ENCODE measurements at places on chromosomes 16 and 17.
A peak's percentile ranks its signal among the peaks of the same experiment; 100 is the strongest.

DNA sequence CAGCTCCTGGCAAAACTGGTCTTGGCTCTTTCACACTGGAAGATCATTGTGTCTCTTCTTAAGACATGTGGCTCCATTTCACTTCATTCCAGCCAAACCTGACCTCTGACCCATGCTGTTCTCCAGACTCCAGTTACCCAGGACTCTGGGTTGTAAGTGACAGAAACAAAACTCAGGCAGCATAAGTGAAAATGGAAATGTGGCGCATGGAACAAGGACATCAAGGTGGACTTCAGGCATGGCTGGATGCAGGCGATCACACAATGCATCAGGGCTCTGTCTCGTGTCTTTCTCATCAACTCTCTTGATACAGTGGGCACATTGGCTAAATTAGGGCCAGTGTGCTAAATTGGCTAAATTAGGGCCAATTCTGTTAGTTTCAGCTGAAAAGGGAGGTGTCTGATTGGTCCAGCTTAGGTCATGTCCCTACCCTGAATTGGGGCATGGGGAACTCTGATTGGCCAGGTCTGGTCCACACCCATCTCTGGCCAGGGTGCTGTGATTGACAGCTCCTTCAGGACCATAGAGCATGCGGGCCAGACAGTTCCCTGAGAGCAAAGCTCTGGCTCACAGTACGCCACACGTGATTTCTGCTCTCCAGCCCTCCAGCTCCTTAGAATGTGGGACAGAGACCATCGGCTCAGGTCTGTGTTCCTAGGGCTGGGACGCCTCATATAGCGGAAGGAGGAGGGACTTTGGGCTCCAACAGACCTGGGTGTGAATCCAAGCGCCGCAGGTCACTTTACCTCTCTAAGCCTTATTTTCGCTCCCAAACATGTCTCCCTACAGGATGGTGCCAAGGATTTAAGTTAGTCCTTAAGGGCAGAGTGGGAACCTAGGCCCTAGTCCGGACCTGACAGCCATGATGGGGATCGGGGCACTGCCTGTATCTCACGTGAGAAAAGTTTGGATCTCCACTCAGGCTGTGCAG lies 17.5 kb downstream of the SOCS1 start:
- DNase-seq, result no peak

GRCh38 chr16:31528523-31529107 lies 915 bp downstream of the AHSP start:
- no peak for DNase-seq

DNA sequence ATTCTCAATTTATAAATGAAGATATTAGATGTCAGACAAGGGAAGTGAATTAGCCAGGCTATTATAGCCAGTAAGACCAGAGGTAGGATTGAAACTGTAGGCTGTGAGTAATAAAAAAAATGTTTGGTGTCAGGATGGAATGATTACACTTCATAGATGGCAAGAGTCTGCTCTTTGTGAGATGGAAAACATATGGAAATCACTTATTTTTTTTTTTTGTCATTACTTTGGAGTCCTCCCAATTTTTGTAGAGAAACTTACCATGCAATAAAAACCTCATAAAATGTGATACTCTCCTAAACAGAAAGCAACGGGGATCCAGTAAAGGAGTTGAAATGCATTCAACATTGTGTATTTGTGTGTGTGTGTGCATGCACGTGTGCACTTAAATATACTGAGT lies 532.7 kb upstream of the CDH8 start:
- DNase-seq, result no peak

DNA sequence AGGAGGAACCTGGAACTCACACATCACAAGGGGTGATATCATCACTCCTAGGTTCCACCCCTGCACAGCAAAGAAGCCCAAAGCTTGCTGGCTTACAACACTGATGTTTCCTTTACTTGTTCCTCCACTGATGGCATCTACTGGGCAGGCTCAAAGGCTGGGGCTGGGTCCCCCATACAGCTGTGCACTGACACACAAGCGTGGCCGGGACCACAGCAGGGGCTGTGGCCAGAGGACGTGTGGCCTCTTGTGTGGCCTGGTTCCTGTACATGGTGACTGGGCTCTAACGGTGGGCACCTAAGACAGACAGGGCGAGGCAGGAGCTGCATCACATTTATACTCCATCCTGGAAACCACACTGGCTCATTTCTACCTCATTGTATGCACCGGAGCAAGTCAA lies 264.4 kb upstream of the FOXF1 start:
- DNase-seq, result no peak

- DNase-seq, result peak; percentile 46
These were observed 9.2 kb downstream of the PIGQ start for GRCh38 chr16:578870-579405.

DNA sequence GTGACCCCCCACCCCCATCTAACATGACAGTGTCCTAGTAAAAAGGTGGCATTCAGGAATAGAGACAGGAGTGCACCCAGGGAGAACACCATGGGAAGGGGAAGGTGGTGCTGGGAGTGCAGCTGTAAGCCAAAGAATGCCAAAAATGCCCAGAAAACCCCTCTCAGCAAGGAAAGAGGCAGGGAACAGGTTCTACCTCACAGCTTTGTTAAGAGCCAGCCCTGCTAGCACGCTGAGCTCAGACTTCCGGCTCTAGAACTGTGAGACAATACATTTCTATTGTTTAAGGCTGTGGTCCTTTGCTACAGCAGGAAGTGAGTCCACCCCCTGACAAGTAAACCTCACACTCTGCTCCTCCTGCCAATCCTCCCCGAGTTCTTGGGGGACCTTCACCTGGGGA lies 302.4 kb upstream of the N4BP1 start:
- DNase-seq, result no peak

DNA sequence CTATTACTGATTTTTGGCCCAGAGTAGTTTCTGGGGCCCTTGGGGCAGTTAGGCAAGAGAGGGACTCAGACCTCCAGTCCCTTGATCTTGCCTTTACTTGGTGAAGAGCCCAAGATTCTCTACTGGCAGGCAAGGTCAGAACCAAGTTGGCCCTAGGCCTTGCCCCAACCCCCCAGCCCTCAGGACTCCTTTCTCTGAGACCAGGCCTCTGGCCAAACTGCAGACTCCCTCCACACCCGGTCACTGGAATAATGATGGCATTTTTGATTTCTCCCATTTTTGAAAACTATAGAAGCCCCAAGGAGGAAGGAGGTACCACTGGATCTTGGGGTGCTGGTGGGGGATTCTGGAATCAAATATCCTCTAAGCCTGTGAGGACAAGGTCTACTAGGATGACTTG lies 18.0 kb upstream of the HOXB9 start:
- no peak for DNase-seq

DNA sequence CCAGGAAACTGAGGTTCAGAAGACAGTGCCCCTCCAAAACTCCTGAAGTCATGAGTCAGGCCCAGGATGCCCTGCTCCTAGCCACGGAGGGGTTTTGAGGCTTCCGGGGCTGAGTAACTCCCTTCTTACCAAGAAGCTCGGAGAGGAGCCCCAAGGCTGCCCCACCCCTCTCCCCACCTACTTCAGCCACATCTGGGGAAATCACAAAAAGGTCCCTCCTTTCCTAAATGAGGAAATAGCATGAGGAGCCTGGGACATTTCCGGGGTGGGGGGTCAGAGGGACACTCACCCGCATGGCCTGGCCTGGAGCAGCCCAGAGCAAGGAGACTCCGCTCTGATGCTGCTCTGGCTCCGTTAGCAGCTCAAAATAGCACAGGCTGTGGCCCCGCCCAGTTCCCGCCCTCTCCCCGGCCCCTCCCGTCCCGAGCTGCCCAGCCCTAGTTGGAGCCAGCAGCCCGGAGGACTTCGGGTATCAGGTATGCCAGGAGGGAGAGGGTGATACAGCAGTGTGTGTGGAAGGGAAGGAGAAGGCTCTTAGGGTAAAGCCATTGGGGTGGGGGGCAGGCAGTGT lies 40.1 kb downstream of the MYO18A start:
- DNase-seq, result peak; percentile 71

DNA sequence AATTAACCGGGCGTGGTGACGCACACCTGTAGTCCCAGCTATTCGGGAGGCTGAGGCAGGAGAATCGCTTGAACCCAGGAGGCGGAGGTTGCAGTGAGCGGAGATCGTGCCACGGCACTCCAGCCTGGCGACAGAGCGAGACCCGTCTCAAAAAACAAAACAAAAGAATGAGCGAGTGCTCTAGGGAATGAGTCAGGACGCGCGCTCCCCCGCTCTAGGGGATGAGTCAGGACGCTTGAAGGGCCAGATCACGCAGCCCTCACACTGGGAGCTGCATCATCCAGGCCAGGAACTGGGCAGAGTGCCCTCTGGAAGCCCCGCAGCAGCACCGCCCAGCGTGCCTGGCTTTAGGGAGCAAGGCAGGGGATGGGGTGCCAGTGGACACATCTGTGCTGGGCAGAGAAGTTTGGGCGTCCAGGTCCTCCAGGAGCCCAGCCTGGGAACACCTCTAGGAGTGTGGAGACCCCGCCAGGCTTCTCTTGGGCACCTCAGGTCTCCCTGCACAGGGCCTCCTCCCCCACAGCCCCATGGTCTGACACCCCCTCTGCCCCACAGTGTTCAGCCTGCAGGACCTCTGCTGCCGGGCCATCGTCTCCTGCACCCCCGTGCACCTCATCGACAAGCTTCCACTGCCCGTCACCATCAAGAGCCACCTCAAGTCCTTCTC lies 3.9 kb upstream of the WFIKKN1 start:
- no peak for DNase-seq

GRCh38 chr17:74920642-74921025 lies 2.4 kb downstream of the USH1G start:
- no peak for DNase-seq

- DNase-seq, result no peak
These were observed 16.0 kb upstream of the WIPF2 start for GRCh38 chr17:40203131-40203530.

DNA sequence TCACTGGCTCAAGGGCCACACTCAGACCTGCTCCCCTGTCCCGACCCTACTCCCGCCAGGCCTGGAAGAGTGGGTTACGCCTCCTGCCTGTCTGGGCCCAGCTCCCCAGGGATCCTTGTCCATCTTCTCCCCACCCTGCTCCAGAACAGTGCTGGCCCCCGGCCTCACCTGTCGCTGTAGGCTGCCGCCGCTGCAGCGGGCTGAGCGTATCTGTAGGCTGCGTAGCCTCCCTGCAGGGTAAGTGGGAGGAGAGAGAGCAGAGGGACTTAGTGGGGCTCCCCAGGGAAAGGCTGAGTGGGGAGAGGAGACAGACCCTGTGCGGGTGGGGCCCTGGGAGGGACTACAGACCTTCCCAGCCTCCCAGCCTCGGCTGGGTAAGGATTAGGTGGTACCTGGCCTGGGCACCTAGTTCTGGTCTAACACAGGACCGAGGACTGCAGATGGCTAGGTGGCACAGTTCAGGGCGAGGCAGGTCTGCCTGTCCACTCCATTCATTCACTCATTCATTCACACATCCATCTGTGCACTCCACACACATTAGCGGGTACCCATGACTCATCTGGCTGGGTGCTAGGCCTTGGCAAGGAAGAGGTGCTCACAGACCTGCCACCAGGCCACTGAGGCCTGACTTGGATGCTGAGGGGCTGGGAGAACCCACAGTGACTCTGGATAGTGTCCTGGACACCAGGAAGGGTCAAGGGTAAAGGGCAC lies 20.9 kb downstream of the ENGASE start:
- no peak for DNase-seq

- DNase-seq, result no peak
These were observed 32.1 kb downstream of the ABR start for GRCh38 chr17:1147664-1148063.

DNA sequence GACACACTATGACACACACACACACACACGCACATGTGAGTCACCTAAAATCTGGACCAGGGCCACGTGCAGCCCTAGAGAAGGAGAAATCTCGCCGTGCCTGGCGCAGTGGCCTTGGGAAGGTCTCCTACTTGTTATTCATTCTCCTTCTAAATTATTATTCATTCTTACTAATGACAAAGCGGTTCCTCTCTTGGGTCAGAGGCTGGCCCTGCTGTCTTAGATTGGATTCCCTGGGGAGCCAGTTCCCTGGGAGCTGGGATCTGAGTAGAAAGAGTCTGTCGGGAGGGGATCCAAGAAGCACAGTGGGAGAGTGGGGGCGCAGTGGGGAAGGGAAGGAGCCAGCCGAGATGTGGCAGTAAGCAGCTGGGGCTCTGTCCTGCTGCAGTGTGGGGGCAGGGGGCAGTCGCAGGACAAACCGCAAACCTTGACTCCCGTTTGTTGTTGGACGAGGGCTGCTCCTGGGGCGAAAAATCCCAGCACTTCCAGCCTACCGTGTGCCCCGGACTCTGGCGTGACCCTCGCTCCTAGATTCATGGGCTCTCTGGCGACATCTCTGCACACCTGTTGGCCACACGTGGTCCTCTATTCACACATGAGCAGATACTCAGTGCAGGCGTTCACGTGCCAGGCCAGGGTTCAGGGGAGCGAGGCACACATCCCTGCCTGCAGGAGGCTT lies 18.7 kb upstream of the JPH3 start:
- no peak for DNase-seq

DNA sequence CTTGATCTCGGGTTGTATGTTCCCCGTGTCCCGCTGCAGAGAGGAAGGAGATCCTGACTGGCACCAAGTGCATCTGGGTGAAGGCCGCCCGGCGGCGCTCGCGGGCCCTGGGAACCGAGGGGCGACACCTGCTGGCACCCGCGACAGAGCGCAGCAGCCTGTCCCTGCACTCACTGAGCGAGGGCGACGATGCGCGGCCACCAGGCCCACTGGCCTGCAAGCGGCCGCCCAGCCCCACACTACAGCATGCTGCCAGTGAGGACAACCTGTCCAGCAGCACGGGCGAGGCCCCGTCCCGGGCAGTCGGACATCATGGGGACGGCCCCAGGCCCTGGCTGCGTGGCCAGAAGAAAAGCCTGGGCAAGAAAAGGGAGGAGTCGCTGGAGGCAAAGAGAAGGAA lies 7.5 kb downstream of the BTBD17 start:
- peak; percentile 22 for DNase-seq

- DNase-seq, result no peak
These were observed 33.2 kb upstream of the USP7 start for GRCh38 chr16:8996891-8997290.

- DNase-seq, result no peak
These were observed 54.4 kb downstream of the SOX9 start for GRCh38 chr17:72175263-72175662.

Data from activated T-cell treated with anti-CD3 and anti-CD28 coated beads, Interleukin-2, amount 50 U/mL, for 4 hours (primary cell).